ENCODE measurements at places on chromosomes 12 and 14.

- no peak for DNase-seq
Measured at GRCh38 chr12:7206691-7207090, 17.2 kb downstream of the PEX5 start.

DNA sequence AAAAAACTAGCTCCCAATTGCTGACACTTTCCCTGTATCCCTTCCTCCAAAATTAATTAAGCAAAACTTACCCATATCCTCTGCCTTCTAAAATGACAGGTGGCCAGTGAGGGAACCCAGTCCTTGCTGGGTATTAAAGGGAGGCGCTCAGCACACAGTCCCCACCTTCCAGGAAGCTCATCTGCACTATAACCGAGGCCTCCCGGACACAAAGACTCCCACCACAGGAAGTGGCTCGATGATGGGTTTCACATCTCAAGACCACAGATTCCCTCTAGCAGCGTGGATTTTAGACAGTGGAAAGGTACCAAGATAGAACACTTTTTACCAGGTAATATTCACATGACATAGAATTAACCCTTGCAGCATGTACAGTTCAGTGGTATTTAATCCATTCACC lies 126.8 kb upstream of the NCOR2 start:
- DNase-seq: no peak

DNA sequence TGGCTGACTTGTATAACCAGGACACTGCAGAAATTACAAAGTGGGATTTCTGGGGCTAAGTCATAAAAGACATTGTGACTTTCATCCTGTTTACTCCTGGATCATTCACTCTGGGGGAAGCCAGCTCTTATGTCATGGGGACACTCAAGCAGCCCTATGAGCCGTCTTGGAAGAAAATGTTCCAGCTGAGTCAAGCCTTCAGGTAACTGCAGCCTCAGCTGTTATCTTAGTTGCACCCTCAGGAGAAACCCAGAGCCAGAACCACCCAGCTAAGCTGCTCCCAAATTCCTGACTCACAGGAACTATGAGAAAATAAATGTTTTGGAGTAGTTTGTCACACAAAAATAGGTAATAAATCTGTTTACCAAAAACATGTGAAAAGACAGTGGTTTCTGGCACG lies 43.1 kb upstream of the GXYLT1 start:
- no peak for DNase-seq

DNA sequence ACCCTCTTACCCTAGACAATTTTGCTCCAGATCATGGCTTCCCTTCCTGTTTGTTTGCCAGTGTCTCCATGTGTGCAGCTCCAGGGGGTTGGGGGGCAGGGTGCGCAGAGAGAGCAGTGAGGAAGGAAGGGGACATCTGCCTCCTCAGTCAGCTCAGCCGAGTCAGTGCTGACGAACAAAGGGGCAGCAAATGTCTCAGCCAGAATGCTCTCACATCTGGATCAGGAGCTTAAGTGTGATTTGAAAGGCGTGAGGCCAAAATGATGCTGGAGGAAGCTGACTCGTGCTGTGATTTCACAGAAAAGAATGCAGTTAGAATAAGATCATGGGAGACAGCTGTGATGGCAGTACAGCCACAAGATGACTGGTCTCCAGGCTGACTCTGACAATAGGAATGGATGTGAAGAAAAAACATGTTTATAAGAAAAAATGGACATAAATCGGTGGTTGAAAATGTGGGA lies 27.1 kb upstream of the CDK17 start:
- DNase-seq: no peak

- no peak for DNase-seq
Measured at GRCh38 chr14:86712727-86713126, 1182.8 kb downstream of the FLRT2 start.

DNA sequence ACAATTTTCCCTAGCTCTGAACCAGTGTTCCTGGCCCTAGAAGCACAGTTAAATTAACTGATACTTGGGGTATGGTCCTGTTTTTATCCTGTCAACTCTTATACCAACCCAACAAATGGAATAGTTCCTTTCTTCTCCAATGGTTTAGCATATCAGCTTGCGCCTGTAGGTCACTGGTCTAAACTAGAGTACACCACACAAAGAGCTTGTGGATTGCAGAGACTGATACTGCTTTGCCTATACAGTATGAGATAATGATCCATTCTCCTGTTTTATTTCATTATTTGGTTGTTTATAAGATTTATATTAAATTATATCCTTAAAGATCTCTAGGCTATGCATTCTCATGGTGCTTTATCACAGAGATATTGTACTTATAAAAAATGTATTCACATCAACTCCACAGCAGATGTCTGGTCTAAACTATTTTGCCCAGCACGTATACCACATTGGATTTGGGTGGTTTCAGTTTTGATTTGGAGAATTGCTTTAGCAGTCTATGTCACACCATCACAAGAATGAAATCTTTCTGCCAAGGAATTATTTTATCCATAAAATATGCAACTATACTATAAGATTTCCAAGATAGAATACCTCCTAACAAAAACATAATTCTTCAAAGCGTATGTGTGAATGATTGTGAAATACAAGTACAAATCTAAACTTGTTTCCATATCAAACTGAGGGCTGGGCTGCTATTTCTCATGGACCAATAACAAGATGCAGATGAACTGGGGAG lies 142.1 kb downstream of the SLC16A7 start:
- no peak for DNase-seq

DNA sequence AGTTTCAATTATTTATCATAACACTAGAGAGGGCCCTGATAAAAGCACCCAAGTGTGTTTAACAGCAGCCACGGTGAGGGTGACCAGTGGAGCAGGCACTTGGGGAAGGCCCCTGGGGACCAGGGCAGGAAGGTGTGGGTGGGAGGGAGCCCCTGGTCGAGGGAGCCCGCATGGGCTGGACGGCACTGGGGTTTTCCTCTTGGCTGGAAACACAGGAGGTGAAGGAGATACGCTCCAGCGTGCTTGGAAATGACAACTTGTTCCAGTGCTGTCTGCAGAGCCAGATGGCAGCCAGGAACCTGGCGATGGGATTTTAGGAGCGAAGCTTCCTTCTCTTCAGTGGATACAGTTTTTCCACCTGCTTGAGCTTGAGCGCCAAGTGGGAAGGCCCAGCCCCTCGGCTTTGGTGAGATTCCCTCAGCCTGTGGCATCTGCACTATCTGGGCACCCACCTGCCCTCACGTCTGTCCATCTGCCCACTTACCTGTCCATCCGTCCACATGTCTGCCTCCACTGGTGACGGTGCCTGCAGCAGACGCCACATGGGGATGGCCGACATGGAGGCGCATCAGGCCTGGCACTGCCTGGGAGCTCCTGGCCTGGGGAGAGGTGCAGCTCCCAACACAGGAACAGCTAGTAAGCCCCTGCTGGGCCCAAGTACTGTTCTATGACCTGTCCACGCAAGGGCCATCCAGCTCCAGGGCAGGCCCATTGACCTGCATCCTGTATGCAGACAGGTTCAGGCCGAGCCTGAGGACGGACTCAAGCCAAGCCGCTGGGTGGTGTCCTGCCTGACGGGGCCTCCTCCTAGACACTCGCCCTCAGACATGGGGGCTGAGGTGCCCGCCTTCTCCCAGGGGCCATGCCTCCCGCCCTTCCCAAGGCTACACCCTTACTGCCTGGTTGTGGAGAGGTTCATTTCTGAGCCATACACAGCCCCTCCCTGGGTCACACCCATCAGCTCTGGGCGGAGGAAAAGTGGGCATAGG lies 192.2 kb upstream of the C14orf180 start:
- DNase-seq: no peak

DNA sequence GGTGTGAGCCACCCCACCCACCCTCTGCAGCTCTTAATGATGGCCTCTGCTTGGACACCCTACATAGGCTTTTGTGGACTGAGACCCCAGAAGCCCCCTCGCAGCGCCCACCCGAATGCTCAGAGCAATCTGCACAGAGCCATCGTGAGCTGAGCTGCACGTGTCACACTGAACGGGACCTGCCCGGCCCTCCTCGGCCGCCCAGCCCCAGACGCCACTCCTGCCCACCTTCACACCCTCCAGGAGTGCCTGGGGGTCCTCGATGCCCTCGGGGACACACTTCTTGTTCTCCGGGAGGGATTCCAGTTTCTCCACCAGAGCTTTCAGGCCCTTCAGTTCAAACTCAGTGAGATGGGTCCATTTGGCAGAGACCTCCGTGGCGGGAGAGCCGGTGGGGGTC lies 71.5 kb downstream of the KDM2B start:
- DNase-seq: no peak

GRCh38 chr12:66776974-66777373 lies 98.1 kb upstream of the GRIP1 start:
- DNase-seq: no peak

- no peak for DNase-seq
Measured at GRCh38 chr12:100737168-100737567, 57.4 kb upstream of the ANO4 start.

DNA sequence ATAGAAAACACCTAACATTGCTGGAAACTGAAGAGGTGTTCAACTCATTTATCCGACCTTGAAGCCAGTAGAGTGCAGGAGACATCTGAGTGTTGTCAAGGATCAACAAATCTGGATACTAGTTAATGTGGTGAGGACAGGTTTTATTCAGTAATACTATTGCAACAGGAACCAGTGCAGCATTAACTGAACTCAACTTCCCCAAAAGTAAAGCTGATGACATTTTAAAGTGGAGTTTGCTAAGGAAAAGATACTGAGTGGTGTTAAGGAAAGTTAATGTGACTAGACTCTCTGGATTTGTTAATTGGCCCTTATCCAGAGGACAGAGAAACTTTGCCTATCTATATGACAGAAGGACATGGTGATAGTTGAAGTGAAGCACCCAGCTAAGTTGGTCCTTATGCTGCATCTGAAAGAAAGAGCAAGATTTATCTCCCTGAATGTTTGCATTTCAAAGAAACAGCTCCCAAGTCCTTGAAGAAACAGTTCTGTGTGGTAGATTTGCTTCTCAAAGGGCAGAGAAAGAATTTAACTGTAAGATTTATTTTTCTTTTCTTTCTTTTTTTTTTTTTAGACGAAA lies 1.2 kb upstream of the CLEC7A start:
- no peak for DNase-seq

DNA sequence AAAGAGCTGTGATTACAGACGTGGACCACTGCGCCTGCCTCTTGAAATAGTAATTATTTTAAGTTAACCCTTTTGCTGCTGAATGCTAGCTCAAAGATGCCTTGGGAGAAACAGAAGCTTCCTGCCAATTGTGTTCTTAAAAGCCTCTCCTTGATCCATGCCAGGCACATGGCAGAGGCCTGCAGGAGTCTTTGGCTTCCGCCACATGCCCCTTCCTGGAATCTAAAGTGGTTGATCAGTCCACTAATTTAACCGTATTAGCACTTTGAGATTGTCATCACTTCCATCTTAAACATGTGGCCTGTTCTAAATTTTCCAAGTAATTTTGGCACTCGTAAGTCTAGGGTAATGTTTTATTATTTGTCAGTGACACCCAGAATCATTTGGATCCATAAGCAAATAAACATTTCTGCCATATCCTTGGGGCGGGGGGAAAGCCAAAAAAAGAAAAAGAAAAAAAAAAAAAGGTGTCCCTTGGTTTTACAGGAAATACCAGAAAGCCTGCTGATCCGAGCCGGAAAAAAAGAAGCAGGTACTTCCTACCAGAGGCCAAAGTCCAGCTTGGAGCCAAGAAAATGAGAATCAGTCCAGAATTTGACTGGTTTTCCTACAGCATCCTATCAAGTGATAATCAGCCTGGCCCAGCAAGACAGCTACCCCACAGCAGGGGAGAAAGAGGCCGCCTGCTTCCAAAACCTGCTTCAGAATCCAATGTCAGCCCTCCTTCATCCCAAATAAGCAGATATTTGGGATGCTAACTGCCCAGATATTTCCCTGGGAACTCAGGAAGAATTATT lies 104.8 kb downstream of the KCNK10 start:
- no peak for DNase-seq

DNA sequence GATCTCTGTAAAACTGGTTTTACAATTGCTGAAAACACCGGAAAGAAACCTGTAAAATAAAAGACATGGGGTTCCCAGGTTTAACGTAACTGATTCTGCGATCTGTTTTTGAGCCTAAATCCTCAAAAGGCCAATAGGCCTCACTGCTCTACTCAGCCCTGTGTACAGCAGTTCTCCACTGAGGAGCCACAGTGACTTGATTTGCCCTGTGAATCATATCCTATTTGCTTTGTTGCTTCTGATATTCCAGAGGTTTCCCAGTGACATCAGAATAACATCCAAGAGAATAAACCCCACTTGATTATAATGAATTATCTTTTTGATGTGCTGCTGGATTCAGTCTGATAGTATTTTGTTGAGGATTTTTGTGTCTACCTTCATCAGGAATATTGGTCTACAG lies 27.5 kb downstream of the MDM1 start:
- DNase-seq: no peak

DNA sequence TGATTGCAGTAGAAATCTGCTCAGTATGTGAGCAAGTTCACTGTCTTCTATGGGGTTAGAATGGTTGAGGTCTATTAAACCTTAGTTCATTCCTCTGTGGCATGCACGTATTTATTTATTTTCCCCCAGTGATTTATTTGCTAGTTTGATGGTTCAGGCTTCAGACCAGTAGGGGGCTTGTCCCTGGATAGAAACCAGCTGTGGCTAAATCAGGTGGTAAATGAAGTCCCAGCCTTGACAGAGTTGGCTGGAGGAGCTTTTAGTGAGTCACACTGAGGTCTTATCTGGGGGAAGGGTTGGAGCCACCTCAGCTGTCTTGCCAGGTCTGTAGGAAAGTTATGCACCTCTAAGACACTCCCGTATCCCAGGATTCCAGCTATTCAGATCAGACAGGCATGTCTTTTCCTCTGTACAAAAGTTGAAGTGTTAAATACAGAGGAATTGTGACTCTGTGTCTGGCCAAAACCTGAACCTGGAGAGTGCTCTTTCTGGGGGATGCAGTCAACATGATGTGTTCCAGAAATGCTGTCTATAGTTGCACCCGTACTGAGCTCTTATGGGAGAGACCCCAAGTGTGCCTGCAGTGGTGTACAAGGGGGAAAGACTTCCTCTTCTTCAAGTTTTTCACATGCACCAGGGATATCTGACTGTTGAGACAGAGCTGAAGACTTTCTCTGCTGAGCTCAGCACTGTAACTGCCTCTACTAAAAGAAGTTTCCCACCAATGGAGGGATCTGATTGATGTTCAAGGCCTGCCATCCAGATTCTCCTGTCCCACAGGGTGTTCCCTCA lies 1322.1 kb downstream of the TMEM121 start:
- no peak for DNase-seq

GRCh38 chr12:72035625-72036024 lies 97.0 kb downstream of the TPH2 start:
- DNase-seq: no peak

GRCh38 chr14:24143511-24143910 lies 2.1 kb upstream of the EMC9 start:
- DNase-seq: no peak

- DNase-seq: no peak
Measured at GRCh38 chr12:130517588-130517987, 179.9 kb downstream of the PIWIL1 start.

GRCh38 chr14:102525219-102525928 lies 15.8 kb upstream of the ANKRD9 start:
- no peak for DNase-seq

- DNase-seq: no peak
Measured at GRCh38 chr14:104092931-104093365, 7.4 kb downstream of the ASPG start.
